NCI-H524 treated with DMSO at 0.1 percent for 48 hours (cell line): ENCODE measurements at places on chromosomes 7 and 10.

GRCh38 chr7:85004402-85004801, 182.5 kb downstream of the SEMA3D start:
- DNase-seq: no peak

GRCh38 chr7:82364671-82365070, 78.9 kb downstream of the CACNA2D1 start:
- DNase-seq: no peak

DNA sequence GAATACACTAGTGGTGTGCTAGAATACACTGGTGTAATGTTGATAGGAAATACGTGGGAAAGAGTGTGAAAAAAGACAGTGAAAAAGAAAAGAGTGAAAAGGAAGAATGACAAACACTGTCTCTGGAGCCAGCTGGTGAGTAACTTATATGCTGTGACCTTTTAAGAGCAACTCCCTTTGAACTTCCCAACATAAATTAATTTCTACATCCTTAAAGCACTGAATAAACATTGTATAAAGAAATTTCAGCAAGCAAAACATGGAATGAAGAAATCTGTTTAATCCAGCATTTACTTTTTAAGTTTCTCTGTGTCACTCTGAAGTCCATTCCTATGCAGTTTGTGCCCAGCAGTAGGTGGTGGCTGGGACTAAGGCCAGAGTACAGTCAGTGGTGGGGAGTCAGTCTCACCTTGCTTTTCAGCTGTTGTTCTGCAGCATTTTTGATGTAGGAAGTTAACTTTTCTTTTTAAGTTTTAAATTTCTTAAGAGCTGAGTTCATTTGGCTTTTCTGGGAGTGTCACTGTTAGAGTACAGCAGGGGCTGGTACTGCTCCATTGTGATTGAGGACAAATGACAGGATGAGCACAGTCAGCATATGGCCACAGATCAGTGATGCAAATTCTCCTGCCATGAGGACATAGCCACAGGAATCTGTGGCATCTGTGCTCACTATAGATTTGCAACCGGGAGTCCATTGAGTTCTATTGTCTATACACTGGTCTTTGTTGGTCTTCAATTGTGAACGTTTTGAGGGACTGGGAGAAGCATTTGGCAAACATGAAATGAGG, 321.8 kb downstream of the ZNF248 start:
- DNase-seq: no peak

- no peak for DNase-seq
These were observed 2.2 kb downstream of the DNAJC30 start for GRCh38 chr7:73681031-73681430.

DNA sequence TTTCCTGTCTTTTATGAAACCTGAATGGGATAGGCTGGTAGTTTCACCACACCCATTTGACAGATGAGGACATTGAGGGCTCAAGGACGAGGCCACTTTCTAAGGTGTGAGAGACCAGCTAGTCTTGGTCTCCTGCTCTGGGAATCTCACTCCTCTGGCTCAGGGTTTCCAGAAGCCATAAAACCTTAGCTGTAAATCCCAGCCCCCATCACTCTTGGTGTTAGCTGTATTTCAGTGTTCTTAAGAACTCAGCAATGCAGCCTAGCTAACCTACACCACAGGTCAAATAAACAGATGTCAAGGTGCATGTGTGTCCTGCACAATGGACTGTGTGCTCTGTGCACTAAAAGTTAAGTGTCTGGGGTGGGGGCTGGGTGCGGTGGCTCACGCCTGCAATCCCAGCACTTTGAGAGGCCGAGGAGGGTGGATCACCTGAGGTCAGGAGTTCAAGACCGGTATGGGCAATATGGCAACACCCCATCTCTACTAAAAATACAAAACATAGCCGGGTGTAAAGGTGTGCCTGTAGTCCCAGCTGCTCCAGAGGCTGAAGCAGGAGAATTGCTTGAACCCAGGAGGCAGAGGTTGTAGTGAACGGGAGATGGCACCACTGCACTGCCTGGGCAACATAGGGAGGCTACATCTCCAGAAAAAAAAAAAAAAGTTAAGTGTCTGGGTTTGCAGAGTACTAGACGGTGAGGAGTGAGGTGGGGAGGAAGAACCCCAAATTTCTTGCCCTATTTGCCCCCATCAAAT, 567 bp upstream of the EPO start:
- no peak for DNase-seq

DNA sequence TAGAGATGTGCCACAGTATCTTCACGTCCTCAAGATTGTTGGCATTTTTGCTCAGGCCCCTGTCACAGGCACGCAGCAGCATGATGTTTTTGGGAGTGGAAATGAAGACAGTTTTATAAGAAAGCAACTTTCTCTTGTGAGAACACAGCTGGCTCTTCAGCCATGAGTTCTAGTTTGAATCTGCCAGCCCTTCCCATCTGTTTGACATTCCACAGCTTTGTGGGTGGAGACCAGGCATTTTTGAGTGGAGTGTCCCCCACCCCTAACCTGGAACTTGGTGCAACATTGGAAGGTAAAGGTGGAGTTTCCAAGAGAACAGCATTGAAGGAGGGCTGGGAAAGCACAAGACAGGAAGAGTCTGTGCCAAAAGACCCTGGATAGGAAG, 253.1 kb upstream of the IGFBP3 start:
- DNase-seq: no peak

- no peak for DNase-seq
These were observed 509.0 kb downstream of the GATA3 start for GRCh38 chr10:8563478-8563877.

GRCh38 chr7:30091491-30091912, 43.3 kb upstream of the MTURN start:
- no peak for DNase-seq

- no peak for DNase-seq
These were observed 1033.6 kb upstream of the LRRTM3 start for GRCh38 chr10:65892284-65892683.

DNA sequence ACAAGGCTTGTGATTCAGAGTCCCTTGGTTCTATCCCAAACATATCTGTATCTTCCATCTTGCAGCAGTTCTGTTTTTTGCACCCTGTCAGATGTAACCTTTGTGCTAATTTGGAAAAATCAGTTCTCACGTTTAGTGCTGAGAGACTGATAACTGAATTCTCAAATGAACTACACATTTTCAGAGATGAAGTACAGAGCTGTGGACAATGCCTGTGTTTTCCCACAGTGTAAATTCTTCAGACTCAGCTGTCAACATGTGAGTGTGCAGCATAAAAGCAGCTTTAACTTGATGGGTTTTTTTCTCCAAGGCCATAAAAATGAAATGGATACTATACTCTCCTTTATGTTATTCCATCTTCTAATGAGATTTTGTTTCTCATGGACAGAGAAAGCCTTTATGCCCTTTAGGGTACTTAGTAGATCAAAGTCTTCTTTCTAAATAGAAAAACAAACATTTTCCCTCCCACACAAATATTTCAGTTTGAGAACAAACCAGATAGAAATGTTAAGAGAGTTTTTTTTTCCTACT, 150.9 kb downstream of the SEMA3A start:
- DNase-seq: no peak

- no peak for DNase-seq
These were observed 176.8 kb downstream of the TWIST1 start for GRCh38 chr7:18940593-18941134.

- DNase-seq: no peak
These were observed 3.2 kb upstream of the NCOA4 start for GRCh38 chr10:46033602-46034011.

DNA sequence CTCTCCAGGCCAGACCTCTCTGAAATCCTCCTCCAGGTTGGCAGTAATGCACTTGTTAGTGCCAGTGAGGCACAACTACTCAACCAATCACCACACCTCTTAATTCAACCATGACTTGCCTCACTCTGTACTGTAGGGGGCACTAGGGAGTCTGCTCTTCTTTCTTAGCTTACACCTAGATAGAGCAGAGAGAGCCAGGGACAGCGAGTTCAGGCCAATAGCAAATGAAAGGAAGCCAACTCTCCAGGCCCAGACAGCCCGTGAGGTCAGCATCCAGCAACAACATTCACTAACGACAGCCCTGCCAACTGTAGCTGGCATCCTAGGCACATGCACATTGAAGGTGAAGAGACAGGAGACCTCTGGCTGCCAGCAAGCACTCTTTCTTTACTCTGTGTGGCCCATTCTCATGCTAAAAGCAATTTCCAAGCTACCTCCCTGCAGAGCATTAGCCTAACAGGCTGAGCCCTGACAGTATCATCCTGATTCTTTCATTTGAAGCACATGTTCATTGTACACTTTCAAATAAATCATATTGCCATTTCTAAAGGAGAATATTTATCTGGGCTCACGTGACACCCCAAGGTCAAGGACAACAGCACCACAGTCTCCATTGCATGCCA, 136.3 kb downstream of the DPY19L1 start:
- no peak for DNase-seq

DNA sequence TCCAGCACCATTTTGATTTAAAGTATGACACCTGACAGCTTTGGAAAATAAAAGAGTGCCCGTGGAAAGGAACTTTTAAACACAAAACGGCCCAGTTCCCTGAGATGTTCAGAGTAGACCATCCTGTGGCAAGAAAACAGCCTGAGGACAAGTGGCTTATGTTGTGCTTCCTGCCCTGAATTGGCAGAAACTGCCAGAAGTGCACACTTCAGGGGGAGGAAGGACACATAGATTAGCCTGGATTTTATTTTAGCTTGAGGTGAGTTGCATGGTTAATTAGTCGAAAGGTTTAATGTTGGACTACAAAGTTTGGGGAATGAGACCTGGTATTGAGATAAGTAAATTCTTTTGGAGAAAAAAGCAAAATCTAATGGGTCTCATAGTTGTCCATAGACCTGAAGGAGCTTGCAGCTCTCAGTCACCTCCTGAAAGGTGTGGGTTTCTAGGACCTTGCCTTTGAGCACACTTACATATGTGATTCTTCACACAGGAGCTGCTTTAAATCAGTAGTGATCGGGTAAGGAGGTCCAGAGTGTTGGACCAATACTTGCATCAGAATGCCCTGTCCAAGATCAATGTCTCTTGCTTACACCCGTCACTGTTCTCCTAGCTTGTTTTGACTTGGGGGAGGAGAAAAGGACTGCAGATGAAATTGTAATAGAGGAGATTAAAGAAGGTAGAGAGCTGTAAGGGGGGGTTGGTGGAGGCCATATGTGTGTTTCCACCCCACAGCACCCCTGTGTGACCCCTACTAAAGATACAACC, 4.9 kb downstream of the ITIH2 start:
- no peak for DNase-seq

DNA sequence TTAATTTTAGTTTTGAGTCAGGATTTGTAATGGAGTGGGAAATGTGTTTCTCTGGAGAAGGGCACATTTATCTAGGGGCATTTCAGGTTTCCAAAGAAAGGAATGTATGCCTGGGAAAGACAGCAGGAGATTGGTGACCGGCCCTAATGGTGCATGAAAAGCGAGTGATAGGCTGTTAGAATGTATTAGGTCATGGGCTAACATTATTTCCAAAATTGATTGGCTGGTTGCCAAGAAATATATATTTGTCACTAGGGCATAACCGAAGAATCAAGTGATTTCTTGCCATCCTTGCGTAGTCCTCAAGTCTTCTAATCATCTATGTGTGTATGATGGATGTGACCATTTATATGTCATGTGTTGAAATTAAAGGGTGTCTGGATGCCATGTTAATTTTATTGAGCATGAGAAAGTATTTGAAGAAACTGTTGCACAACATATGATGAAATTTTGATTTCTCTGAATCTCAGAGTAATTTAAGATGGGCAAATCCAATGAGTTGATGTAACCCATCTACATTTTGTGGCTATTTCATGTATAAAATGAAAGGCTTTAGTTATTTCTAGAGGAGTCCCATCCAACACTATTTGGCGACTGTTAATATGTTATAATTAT, 248.4 kb downstream of the BMPER start:
- no peak for DNase-seq

DNA sequence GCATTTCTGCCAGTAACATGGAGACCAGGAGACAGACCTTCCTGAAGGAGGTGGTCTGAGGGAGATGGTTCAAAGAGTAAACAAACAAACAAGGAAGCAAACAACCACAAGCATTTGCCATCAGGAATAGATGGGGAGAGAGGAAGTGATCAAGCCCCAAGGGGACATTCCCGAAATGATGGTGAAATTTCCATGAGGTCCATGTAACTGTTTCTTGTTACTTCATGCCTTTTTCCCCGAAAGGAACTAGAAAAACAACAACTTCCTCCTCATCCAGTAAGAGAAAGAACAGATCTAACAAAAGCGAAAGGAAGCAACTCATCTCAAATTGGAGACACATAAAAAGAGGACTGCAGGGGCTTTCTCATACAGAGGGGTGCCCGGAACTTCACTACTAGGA, 152.5 kb upstream of the ZNF32 start:
- no peak for DNase-seq

DNA sequence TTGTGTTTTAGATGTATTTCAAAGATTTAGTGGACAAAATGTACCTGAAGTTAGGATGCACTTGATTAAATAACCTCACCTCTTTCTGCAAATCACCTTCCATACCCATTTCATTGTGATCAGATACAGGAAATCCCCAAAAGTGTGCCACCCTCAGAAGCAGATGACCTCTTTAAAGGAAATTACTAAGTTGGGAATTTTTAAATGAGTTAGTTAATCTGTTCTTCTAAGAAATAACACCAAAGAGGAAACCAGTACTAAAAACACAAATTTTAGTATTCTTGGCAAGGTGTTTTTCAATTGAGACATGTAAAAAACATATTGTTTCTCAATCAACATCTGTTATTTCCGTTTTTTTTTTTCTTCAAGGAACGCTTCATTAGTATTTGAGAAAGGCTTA, 4.6 kb upstream of the SEMA3A start:
- DNase-seq: no peak

DNA sequence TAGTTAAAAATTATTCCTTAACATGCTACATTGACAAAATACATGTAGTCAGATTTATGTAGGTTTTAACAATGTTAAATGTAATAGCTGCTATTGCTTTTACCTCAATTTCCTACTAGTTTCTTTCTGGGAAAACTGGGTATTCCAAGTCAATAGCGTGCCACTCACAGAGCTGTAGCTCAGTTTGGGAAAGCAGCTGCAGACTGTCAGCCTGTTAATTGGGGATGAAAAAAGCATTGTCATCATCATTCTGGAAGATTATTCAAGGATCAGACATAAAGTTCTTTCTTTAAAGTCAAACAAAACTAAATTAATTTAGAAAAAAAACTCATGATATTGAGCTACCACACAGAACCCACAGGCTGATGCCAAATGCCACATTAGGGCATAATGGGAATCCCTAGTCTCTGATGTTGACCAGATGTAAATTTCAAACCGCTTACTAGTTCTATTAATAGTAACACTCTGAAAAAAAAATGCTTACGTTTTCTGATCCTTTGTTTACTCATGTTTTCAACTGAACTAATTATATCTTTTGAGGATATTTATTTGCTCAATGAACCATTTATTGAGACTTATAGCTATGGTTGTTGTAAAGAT, 19.6 kb upstream of the AGMO start:
- no peak for DNase-seq

DNA sequence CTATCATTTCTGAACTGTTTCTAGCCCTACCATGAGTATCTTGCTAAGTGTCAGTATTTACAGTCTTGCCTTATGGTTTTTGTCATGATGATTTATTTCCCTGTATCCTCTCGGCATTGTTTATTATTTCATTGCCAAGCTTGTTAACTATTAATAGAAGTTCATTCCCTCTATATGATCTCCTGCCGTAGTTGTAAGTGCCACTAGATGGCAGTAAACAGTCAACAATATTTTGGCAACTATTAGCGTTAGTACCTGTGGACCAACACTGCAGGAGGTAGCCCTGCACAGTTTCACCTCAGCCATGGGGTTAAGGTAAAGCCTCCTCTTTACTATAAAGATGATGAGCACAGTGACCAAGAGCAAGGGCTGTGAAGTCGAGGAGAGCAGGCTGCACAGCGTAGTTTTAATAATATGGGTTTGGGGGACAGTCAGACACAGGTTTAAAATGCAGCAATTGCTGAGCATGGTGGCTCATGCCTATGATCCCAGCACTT, 26.1 kb upstream of the CCNJ start:
- DNase-seq: no peak
